ENCODE measurements at places on chromosomes 16 and 17. TPM values are rescaled to one million over a fixed set of nuclear protein-coding genes. Genes with fewer than 3 reads are reported as not detected.

Gene NPIPA5
- 4.7 TPM for total RNA-seq

Gene EFTUD2
- 148 TPM for total RNA-seq

DNA sequence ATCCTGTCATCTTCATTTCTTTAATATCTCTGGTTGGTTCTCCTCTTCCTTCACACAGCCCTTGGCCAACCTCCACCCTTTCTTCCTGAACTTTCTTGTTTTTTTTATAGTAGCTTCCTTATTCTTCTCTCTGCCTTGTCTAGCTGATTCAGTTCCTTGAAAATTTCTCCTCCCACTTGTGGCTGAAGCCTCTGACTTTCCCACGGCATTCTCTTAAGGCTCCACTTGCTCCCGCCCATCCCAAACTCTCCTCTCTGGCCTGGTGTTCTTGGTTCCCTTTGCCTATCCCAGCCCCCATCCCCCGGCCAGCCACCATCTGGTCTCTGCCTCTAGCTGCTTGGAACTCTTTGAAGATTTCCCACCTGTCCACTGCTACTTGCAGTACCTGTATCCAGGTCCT, 29.1 kb downstream of the NLRP1 start:
- no peak for DNase-seq

Gene NDRG4
- not detected for total RNA-seq

DNA sequence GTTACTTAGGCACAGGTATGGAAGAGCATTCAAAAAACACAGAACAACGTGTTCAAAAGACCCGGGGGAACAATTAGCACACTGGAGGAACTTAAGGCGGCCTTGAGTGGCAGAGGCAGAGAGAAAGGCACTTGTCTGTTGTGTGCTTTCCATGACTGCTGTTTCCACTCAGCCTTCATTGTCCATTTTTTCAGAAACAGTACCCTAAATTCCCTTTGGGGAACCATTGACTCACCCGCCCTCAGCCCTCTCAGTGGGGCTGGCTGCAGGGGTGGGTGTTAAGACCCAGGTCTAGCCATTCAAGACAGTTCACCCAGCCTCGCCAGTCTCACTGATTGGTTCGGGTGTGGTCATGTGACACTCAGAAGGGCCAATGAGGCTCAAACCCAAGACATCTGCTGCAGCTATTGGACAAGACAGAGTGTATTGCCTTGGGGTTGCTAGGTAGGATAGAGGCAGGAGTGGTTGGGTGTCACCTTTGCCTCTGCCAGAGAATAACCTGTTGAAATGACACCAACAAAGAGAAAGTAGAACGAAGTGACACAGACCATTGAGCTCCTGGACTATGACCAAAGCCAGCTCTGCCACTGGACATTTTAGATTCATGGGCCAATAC, 19.6 kb upstream of the CEP20 start:
- no peak for DNase-seq

DNA sequence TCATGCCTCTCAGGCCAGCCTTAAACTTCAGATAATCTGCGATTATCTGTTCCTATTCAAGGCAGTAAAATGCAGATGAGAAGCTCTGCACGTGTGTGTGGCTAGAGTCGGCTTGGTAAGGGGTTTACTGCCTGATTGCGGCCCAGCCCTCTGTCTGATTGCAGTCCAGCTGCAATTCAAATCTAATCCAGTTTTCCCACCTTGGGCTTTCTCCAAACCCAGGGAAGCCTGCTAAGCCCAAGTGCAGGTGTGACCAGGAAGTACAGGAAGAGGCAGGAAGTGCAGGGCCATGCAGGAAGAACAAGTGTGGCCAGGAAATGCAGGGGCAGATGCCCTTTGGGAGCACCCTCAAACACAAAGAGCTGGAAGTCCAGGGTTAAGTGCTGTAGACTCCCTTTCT, 314.9 kb downstream of the CEP112 start:
- no peak for DNase-seq

DNA sequence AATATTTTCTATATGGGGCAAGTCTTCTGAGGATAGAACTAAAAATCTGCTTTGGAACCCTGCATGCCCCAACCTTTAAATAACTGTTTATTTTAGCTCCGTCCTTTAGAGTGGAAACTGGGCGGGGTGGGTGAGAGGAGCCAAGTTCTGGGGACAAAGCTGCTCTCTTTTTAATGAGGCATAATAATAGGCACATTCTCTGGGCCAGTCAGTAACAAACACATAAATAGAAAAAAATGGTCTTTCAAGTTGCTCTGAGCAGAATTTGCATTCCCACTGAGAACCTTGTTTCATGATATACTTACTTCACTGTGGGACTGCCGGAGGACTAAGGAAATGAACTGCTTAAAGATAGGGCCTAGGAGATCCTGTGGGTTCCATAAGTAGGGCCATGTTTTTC, 51.5 kb downstream of the KNOP1 start:
- DNase-seq = no peak

GRCh38 chr17:29802246-29802645, 127.8 kb downstream of the SSH2 start:
- no peak for DNase-seq

Gene ZG16
- not detected for total RNA-seq

Gene CCT6B
- total RNA-seq = 1.1 TPM

GRCh38 chr16:49856672-49857330, 889 bp upstream of the ZNF423 start:
- peak; percentile 39 for DNase-seq

DNA sequence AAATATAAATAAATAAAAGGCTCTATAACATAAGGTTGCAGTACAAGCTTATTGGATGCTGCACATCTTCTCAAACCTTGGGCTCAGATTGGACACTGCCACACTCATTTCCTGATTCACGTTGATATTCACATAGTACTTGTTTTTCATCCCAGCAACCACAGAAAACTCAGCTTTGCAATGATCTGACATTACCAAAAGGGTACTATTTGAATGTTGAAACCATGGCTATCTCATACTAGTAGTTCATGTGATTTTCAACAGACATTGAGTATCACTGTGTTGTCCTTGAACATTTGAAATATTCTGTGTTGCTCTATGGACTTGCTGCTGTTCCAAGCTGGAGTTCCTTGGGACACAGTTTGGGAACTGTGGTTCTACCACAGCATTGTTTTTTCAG, 14.0 kb upstream of the DDX52 start:
- DNase-seq = no peak

DNA sequence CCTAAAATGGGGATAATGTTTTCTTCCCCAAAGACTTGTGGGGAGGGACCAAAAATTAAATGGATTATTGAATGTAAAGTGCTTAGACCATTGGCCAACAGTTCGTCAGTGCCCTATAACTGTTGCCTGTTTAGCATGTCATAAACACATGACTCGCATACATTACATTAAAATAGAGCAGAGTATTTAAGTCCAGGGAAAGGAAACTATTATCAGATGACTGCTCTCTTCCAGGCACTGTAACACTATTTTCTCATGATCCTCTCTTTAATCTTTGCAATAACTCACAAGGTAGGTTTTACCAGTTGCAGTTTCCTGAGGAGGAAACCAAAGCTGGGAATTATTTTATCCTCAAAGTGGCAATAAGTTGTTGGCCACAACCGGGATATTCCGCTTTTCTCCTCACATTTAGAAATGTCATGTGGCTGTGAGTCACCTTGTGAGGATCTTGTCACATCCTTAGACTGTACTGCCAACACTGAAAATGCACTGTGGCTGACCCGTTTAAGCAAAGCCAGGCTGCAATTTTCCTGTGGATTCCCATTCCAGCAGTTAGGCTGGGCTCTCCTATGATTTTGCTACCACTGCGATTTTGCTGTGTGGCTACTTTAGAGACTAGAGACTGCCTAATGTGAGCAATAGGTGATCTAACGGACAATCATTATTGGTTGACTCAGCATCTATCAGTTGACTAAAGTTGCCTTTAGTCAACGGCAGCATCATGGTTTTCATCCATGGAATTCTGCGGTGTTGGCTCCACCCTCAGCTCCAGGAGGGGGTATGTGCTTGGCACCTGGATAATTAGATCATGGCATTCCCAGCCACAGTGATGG, 58.3 kb upstream of the DHX40 start:
- DNase-seq = no peak

DNA sequence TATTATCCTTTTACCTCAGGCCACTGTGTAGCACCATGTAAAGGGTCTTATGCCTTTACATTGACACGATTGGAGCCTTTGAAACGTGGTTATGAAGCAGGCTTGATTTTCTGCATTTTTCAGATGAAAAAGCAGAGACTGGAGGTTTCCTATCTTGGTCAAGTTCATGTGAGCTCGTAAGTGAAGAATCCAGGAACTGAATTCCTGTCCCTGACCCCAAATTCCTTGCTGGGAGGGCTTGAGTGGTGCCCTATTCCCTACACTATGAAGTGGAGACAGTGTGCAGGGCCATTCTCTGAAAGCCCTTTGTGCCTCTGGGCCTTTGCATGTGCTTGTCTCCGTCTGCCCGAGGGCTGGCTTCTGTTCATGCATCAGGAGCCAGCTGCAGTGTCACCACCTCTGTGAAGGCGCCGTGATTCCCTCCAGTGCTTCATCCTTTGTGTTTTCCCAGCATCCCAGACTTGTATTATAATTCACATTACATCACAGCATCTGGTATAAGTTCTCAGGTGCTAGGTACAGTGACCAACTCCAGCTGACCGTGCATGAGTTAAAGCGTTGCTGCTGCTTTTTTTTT, 181.1 kb downstream of the SNX29 start:
- DNase-seq = no peak

Gene ASGR1
- total RNA-seq = 0.63 TPM

GRCh38 chr17:62676231-62676943, 48.9 kb downstream of the MRC2 start:
- no peak for DNase-seq

Gene HIGD1B
- total RNA-seq = not detected

GRCh38 chr17:75839942-75840798, 4.0 kb downstream of the UNC13D start:
- no peak for DNase-seq

DNA sequence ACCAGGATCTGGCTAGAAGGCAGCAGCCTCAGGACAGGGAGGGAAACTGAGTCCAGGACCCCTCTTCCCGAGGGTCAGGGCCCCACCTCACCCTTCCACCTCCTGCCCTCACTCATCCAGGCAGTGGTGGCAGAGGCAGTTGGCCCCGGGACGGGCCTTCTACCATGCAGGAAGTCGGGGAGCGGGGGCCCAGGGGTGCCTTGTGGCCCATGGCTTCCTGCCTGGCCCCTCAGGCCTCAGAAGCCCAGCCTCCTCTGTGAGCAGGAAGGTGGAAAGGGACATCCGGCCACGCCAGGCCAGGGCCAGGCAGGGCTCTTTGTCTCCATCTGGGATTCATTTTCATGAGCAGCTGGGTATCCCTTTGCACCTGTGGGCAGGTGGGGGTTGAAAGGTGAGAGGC, 58.5 kb downstream of the BAHCC1 start:
- DNase-seq = peak; percentile 79

- DNase-seq = no peak
These were observed 772 bp downstream of the NTN1 start for GRCh38 chr17:9021992-9022572.

DNA sequence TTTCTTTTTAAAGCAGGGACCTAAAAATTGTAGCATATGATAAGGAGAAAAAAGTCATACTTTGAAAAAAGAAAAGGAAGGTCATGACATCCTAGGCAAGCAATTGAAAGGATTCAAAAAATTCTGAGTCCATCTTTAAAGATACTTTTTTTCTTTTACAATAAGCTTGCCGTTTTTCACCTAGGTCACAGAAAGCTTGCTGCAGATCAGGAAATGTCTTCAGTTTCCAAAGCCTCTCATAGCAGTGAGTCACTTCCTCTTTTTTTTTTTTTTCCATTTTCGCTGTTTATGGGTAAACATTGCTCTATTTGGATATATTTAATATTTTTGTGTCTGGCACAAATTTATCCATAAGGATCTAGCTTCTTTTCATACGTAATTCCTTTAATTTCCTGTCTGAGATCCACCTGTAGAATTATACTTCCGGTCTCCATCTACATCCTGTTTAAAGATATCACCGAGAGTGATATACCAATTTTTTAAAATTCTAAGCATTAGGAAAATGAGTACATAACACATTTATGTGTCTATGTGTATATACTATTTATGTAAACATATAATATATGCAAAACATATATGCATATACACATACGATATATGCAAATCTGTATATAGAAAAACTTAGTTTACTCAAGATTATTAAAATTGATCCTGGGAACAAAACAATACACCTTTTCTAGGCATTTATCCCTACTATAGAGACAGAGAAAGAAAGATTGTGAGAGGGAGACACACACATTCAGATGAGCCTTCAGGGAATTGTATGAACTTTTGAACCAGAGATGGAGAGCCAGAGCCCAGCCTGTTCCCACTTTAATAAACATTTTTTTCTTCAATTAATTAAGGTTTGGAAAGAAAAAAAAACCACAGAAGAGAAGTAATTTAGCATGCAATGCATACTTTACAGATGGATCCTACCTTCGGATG, 134.4 kb downstream of the SKAP1 start:
- DNase-seq = no peak

DNA sequence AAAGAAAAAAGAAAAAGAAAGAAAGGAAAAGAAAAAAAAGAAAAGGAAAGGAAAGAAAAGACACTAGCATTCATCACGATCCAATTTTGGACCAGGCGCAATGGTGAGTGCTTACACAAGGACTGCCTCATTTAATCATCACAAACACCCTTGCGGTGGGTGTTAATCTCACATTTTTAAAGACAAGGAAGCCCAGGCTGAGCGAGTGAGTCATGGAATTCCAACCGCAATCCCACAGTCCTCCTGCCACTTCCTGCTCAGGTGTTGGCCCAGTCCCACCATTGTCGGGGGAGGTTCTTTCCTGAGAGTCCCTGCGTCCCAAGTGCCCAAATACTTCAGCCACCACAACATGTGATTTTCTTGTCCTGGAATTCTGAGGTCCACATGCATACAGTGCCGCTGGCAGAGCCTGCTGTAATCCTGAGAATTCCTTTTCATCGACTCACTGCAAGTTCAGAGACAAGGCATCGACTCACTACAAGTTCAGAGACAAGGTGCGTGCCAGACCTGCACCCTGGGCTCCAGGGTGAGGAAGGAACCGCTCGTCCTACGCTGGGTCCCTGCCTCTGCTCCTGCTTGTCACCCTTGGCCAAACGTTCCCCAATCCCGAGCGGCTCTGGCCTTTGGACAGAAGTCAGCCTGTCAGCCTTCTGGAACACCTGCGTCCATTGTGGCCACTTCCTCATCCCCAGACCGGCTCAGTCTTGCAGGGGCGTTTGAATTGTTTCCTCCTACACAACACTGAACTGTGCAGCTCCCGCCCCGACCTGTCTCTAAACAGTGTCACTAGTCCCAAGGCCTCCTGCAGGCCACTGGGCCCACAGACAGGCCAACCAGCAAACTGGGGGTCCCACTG, 5.8 kb downstream of the ZG16B start:
- DNase-seq = no peak

GRCh38 chr17:57781386-57782061, 36.4 kb upstream of the CCDC182 start:
- DNase-seq = no peak

Gene OTOA
- total RNA-seq = not detected

Gene FAM171A2
- 0.45 TPM for total RNA-seq

Data from activated CD8-positive, alpha-beta T cell treated with anti-CD3 and anti-CD28 coated beads, Interleukin-2, amount 10 ng/mL, durations not matched to agents 7 days and 5 days (primary cell).